ENCODE measurements at places on chromosomes 12 and 14. TPM values are rescaled to one million over a fixed set of nuclear protein-coding genes. Genes with fewer than 3 reads are reported as not detected.

The CLEC12A gene
- polyA plus RNA-seq = 0.60 TPM

The CLEC7A gene
- 1.9 TPM for polyA plus RNA-seq

The AKAP6 gene
- polyA plus RNA-seq = 0.15 TPM

The SLC10A1 gene
- not detected for polyA plus RNA-seq

The TMTC2 gene
- polyA plus RNA-seq = 7.6 TPM

The COX14 gene
- polyA plus RNA-seq = 153 TPM

Data from stomach (tissue), 19 donors.